ENCODE measurements at places on chromosomes 5 and 9.
A peak's percentile ranks its signal among the peaks of the same experiment; 100 is the strongest.

DNA sequence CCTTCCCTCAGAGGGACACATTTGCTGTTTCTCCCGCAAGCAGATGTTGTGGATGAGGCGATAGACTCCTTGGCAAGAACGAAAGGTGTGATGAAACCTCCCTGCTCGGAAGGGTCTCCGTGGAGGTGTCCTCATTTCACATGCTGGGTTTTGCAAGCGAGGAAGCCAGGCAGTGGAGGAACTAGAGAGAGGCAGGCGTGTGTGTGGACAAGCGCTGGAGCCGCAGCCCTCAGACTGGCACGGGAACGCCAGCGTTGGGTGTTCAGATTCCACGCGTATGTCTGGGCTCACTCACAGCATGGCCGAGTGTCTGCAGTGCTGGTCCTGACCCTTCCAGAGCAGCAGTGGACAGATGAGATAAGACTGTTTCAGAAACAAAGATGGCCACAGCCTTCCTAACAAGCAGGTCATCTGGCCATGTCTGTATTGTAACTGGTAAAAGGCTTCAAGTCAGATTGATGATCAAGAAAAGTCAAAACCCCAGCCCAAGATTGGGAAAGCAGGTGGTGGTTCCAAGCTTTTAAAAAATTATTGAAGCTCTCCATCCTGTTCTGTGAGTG lies 35.0 kb upstream of the NCS1 start:
- no peak for DNase-seq

DNA sequence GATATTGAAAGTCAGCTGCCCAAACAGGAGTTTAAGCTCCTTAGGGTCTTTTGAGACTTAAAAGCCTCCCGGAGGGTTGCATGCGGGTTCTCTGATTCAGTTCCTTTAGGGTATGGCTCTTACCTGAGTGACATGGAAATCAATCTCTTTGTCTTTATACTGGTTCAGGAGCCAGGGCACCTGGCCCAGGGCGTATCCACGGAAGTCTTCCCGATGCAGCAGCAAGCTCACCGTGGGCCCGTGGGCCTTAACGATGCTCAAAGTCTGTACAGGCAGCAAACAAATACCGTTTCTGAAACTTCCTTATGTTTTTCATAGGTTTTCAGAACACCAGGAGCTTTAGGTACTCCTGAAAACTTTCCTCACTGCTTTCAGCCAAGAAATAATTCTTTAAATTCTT lies 13.2 kb downstream of the MROH2B start:
- DNase-seq, result no peak

GRCh38 chr5:148780711-148781110 lies 45.7 kb upstream of the ADRB2 start:
- no peak for DNase-seq

DNA sequence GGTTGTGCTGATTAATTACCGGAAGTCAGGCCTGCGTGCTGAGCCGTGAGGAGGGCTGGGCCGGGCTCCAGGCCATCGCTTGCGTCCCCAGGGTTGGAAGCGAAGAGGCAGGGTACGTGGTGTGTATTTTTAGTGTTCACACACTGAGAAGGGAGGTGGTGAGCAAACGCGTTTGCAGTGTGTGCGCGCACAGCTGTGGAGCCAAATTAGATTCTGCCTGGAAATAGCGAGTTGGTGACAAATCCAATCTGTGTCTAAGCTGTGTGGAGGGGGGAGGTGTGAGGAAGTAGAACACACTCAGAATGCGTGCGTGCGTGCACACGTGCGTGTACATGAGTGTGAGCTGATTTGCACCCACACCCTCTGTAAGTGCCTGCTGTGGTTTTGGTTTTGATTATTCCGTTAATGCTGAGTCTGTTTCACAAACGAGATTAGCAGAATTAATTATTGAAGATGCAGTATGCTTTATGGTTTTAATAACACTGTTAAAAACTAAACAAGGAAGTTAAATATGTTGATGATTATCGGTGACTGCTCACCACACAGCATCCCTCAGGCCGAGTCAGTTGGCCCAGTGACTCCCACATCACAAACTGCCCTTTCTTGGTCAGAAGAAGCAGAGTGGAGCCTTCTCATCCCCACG lies 111.8 kb upstream of the FCN2 start:
- peak; percentile 58 for DNase-seq

DNA sequence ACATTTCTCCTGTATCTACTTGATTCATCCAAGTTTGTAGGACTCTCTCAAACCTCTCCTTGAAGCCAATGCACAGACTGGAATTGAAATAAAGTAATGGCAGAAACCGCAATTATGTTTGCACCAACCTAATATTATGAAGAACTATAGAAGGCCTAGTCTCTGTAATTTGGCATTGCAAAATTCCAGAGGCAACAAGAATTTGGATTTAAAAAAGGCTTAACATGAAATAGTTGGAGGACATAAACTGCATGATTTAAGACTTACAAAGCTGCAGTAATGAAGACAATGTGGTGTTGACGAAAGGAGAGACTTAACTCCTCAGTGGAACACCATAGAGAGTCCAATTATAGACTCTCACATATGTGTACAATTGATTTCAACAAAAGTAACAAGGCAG lies 117.8 kb upstream of the MINAR2 start:
- DNase-seq, result no peak

GRCh38 chr5:11547730-11548129 lies 356.5 kb downstream of the CTNND2 start:
- DNase-seq, result no peak

DNA sequence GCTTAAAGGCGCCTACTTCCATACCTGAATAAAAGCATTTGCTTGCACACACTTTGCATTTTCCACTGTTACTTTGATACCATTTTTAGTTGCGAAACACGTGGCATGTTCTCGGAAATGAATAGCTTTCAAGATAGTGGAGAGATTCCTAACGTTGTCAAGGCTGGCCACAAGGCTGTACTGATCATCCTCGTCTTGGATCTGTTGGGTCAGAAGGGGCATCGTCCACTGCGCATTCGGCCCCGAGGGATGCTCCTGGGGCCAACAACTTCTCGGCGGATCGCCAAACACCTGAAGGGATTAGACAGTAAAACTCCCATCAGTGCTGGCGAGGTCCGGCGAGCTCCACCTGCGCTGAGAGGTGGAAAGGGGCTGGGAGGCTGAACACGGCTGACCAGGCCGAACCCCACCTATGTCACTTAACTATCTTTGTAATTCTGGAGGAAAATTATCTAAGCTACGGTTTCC lies 599 bp downstream of the RAD1 start:
- DNase-seq, result peak; percentile 36

GRCh38 chr9:118961857-118962256 lies 407.4 kb downstream of the BRINP1 start:
- DNase-seq, result peak; percentile 28

DNA sequence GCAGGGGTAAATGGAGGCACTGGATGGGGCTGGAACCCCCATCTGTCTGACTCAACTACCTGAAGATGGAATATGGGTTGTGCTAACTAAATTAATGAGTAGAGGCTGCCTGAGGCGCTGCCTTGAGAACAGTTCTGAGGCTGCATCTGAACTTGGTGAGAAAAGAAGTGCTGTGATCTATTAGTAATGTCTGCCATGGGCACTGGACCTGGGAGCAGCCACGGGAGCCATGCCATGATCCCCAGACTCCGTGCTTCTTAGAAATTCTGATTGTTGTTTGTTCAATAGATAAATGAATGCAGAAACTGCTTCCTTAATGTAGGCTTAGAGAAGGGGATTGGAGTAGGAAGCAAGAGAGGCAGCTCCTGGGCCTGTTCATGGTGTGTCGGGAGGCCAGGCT lies 80.2 kb downstream of the KCNIP1 start:
- no peak for DNase-seq

Measured in stomach (tissue), 19 donors.